ENCODE measurements at places on chromosomes 16 and 17.

DNA sequence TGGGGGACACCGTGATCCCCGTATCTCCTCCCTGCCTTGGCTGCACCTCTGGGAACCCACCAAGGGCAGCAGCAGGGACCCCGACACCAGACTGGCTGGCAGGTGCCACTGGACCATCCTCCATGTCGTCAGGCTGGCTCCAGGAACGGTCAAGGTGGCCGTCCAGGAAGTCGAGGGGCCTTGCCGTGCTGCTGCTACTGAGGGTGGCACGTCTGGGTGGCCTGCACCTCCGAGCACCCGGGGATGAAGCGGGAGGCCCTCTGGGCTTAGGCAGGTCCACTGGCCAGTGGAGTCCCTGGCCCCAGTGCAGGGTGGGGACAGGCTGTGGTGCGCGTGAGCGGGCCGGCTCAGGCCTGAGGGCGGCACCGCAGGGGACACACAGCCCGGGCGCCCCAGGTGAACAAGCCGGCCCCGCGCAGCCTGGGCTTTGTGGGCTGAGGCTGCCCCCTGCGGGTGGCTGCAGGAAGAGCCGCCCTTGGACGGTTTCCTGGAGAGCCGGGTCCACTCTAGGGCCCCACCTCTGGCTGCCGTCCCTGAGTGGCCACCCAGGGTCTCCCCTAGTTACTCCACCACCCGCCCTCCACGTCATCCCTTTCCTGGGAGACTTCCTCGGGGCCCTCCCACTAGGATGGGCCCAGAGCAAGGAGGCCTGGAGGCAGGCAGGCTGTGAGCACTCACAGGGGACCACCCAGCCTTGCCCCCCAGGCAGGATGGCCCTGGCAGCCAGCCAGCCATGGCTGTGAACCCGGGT, 42.8 kb upstream of the ZC3H18 start:
- DNase-seq = peak; percentile 58

- no peak for DNase-seq
These were observed 8.7 kb downstream of the USB1 start for GRCh38 chr16:58009856-58010416.

- no peak for DNase-seq
These were observed 594 bp downstream of the RCVRN start for GRCh38 chr17:9904277-9905077.

GRCh38 chr17:5430413-5430999, 8.4 kb downstream of the C1QBP start:
- no peak for DNase-seq

DNA sequence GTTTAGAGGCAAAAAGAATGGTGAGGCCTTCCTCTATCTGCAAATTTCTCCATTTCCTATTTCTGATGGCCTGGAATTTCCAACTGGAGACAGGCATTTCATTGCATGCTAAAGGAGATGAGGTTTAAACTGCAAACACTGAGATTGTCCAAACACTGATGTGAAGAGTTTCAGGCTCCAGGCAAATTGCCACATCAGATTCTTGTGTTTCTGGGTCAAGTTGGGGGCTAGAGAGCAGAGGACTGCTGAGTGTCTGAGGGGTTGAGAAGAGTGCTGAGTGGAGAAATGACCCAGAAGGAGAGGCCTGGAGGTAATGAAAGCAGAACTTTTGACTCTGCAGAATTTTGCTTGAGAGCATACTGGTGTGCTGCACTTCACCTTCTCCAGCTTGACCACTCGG, 216.7 kb upstream of the MPHOSPH6 start:
- no peak for DNase-seq

- DNase-seq = no peak
These were observed 33.4 kb downstream of the SLC7A5 start for GRCh38 chr16:87835882-87836331.

- DNase-seq = no peak
These were observed 5.5 kb downstream of the CYBC1 start for GRCh38 chr17:82444941-82445521.

GRCh38 chr17:50274142-50274896, at the start of gene TMEM92:
TSS of gene TMEM92 (plus strand) at chr17:50274466. CDS start at chr17:50274502, 36 bp downstream.
- no peak for DNase-seq

DNA sequence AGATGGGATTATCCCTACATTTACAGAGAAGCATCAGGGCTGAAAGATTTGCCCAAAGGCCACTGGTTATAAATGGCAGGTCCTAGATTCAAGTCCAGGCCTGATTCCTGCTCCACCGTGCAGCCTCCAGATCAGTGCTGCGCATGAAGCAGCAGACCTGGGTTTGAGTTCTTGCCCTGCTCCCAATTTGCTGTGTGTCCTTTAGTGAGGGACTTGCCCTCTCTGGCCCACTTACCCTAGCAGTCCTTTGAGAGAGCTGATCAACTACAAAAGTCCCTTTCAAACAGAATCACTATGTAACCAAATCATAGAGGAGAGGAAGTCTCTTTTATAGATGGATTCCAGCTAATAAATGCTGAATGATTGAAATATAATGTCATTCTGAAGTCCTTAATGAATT, 200.4 kb downstream of the RAB11FIP4 start:
- no peak for DNase-seq

- DNase-seq = no peak
These were observed 428 bp downstream of the TUFM start for GRCh38 chr16:28845761-28846079.

GRCh38 chr17:41687828-41688640, 651 bp upstream of the EIF1 start:
- DNase-seq = peak; percentile 21
